ENCODE measurements at places on chromosomes 2 and 18.

DNA sequence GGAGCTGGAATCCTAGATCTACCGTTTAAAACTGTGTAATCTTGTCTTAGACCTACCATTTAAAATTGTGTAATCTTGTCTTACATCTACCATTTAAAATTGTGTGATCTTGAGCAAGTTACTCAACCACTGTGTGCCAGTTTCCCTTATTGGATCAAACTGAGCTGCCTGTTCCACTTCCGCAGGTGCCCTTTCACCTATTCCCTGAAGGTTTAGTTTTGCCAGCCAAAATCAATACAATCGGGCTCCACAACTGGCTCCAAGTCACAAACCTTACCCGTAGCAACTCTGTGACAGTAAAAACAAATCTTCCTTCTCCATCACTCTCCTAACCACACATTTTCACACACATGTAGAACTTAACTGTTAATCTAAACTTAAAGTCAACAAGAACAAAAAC, 20.1 kb downstream of the DOCK10 start:
- DNase-seq: no peak

DNA sequence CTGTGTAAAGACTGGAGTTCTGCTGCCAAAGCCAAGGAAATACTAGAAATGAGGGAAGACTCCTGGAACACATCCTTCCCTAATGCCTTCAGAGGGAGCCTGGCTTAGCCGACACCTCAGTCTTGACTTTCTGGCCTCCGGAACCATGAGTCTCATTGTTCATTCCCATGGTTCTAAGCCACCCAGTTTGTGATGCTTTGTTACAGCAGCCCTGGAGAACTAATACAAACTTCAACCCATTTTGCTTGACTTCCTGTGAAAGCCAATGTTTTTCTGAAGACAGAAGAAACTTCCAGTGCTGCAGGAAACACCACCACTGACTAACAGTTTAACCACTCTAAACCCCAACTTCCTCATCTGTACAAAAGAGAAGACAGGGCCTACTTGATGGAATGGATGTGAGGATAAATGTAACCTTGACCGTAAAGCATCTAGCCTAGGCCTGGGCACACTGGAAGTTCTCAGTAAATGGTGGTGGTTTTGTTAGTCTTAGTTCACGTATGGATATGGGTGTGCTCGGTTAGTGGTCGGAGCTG, 85.9 kb upstream of the RFX8 start:
- DNase-seq: no peak

- no peak for DNase-seq
Observed at GRCh38 chr2:37827455-37827854, 97.6 kb upstream of the RMDN2 start.

- DNase-seq: no peak
Observed at GRCh38 chr18:48957136-48957535, 6.4 kb upstream of the SMAD7 start.

- DNase-seq: peak; percentile 16
Observed at GRCh38 chr2:53880756-53881155, 21.0 kb upstream of the GPR75 start.
